Fibroblast of skin of right biceps (primary cell): ENCODE measurements at places on chromosomes 4 and X.

- no peak for DNase-seq
Observed at GRCh38 chr4:143531380-143531779, 17.9 kb downstream of the SMARCA5 start.

DNA sequence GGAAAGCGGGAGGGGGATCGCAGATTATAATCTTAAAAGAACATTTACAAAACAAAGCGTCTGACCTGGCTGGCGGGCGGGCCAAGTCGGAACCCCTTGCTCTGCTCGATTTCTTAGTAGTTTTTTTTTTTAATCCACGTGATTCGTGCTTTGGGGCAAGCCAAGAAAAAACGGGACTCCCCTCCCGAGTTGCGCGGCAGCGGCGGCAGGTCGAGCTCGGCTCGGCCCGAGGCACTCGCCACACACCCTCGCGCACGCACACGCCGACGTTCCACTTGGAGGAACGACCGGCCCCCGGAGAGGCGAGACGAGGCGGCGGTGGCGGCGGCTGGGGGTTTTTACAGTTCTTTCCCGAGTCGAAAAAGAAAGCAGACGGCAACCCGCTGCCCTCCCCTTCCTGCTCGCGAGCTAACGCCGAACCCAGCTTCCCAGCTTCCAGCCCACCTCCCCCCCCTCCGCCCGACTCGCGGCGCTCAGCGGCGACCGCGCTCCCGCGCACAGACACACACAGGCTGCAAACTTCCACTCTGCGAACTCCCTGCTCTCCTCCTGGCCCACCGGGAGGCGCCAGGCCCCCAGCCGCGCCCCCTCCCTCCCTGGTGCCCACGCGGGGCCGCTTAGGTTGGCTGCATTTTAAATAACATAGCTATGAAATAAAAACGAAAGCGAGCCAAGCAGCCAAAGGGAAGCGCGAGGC is 1.2 kb downstream of the BCOR start:
- DNase-seq, result no peak

- no peak for DNase-seq
Observed at GRCh38 chr4:150164956-150165629, 86.8 kb downstream of the DCLK2 start.

DNA sequence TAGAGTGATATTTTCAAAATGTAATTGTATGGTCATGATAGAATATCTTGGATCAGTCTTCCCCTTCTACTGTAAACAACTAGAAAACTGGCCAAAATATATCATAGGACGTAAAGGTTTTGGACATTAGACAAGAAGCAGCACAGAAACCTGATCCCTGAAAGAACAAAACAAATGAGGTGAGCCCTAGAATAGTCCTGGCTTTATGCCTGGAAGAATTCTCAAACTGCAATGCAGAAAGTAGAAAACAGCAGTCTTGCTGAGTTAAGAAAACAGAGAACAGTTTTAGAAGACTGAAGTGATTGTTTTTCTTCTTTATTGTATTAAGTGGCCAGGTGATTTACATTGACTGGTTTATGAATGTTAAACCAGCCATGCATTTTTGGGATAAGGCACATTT is 19.5 kb downstream of the NSUN7 start:
- DNase-seq, result peak; percentile 4

- no peak for DNase-seq
Observed at GRCh38 chr4:133637161-133637560, 488.1 kb downstream of the PCDH10 start.

DNA sequence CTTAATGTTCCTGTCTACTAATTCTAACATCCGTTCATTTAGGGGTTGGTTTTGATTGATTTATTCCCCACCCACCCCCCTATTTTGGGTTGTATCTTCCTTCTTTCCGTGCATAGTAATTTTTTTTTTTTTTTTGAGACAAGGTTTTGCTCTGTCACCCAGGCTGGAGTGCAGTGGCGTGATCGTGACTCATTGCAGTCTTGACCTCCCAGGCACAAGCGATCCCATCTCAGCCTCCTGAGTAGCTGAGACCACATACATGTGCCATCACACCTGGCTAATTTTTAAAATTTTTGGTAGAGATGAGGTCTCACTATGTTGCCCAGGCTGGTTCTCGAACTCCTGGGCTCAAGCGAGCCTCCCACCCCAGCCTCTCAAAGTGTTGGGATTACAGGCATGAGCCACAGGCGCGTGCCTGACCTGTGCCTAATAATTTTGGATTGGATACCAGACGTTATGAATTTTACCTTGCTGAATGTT is 79.9 kb downstream of the ZFX start:
- no peak for DNase-seq

DNA sequence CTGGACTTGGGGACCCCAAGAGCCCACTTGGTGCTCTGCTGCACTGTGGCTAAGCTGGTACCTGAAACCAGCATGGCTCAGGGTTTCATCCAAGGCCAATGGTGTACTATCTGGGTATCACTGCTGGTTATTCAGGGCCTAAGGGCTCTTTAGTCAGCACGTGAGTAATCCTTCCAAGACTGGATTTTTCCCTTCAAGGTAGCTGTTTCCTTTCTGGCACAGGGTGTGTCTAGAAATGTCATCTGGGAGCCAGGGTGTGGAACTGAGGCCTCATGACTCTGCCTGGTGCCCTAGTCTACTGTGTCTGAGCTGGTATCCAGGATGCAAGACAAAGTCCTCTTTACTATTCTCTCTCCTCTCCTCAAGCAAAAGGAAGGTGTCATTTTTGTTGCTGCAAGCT is 99.0 kb upstream of the QRFPR start:
- no peak for DNase-seq

GRCh38 chr4:105306158-105306781 is 159.6 kb downstream of the TET2 start:
- no peak for DNase-seq

DNA sequence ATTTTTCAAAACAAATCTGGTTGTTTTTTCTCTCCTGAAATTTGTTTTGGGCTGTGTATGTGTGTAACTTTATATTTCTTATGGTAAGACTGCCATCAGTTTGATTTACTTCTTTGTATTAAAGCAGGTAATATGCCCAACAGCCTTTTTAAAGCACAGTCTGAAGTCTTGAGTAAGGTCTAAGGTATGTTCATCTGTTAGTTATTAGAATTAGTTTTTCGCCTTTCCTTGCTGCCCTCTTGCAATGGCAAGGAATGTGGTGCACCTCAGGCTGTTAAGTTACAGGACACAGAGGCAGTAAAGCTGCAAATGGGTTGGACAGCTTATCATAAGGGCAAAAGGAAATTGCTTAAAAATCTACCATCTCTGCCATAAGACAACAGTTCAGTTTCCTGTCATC is 71.8 kb downstream of the METTL14 start:
- no peak for DNase-seq
